ENCODE measurements at places on chromosomes 13 and 19.

DNA sequence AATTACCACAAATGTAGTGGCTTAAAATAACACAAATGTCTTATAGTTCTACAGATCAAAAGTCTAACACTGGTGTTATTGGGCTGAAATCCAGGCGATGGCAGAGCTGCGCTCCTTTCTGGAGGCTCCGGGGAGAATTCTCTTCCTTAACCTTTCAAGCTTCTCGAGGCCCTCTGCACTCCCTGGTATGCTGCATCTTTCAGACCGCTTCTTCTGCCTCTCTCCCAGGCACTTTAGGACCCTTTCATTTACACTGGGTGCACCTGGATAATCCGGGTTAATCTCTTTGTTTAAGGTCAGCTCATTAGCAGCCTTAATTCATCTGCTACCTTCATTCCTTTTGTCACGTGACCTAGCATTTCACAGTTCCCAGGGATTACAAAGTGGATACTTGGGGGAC, 211.3 kb upstream of the RFC3 start:
- no peak for DNase-seq

DNA sequence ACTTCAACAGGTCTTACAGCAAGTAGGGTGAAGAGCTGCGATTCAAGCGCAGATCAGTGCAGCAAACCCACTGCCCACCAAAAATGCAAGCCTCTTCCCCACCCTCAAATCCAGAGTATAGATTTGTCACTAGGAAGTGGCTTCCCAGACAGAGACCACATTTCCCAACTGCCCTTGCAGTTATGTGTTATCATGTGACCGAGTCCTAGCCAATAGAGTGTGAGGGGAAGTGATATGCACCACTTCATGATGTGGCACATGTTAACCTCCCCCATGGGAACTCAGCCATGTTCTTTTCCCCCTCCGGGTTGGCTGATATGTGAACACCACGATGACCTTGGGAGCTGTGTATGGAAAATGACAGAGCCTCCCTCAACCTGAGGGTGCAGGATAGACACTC, 50.8 kb downstream of the MBD3L2B start:
- DNase-seq: no peak

- DNase-seq: peak; percentile 73
Measured at GRCh38 chr13:41458761-41459431, 1.5 kb downstream of the RGCC start.

GRCh38 chr19:4811328-4812131, 20.0 kb downstream of the TICAM1 start:
- DNase-seq: peak; percentile 77

GRCh38 chr13:104759069-104759468, 1692.9 kb upstream of the SLC10A2 start:
- DNase-seq: no peak

DNA sequence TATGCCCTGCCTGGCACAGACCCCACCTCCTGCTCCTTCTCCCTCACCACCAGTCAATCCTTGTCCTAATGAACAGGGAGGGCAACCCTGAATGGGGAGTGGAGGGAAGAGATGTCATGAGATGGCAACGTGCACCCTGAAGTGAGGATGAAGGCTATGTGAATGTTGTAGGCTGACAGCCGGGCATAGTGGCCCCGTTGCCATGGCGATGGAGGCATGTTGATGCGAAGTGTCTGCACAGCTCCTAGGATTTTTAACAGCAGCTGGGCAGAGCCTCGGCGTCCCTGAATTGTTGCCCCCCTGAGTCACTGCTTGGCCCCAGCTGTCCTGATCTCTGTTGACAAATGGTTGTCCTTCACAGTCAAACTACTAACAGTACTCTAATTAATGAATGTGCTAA, 4.8 kb upstream of the ALOX5AP start:
- no peak for DNase-seq

DNA sequence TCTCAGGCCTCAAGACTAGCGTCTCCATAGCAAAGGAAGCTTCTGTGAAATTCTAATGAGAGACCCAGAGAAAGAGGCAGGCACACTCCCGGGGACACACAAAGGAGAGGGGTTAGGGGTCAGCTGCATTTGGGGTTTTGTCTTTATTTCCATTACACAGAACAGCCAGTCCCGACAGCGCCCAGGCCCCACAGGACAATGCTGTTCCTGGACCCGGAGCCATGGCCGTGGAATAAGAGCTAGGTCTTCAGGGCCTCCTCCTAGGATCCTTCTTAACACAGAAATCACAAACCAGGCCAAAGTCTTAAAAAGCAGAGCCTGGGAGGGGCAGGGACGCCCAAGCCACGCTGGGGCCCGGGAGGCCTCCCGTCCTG, 22.8 kb downstream of the KCTD15 start:
- DNase-seq: no peak

DNA sequence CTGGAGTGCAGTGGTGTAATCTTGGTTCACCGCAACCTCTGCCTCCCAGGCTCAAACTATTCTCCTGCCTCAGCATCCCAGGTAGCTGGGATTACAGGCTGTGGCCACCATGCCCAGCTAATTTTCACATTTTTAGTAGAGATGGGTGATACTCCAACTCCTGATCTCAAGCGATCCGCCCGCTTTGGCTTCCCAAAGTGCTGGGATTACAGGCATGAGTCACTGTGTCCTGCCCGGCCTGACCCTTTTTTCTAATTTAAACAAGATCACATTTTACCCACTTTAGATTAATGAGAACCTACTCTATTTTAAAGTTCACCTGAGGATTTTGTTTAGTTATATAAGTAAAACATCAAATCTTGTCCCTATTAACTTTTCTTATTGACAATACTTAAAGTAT, 91.8 kb upstream of the POSTN start:
- DNase-seq: no peak

GRCh38 chr19:51783372-51783771, 11.6 kb upstream of the FPR3 start:
- DNase-seq: no peak

DNA sequence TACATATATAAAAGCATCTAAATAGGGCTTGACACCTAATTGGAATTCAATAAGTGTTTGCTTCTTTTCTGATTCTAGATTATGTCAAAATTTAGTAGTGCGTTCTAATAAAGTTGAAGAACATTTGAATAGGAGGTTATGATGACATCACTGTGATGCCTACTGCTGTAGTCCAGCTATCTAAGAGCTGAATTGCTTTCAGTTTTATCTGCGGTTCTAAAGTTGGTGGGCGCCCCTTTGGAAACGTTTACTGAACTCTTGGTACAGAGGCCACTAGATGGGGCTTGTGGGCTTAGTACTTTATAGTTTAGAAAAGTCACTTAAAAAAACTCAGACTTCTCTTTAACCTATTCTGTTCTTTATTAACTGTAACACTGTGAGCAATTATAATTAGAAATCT, 776.9 kb downstream of the GPC5 start:
- no peak for DNase-seq

- DNase-seq: peak; percentile 59
Measured at GRCh38 chr19:12723641-12724426, at the start of gene TNPO2. TNPO2 (minus strand) TSS chr19:12723932; CDS start chr19:12720977, 2,955 bp downstream.

- DNase-seq: no peak
Measured at GRCh38 chr19:35555301-35556005, 8.0 kb downstream of the ATP4A start.

DNA sequence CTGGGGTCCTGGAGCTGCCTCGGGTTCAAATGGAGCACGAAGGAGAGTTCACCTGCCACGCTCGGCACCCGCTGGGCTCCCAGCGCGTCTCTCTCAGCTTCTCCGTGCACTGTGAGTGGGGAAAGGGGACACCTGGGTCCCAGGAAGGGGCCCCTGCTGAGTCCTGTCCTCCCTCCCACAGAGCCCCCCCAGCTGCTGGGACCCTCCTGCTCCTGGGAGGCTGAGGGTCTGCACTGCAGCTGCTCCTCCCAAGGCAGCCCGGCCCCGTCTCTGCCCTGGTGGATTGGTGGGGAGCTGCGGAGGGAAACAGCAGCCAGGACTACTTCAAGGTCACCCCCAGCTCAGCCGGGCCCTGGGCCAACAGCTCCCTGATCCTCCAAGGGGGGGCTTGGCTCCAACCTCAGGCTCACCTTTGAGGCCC, 11.0 kb upstream of the SIGLEC11 start:
- no peak for DNase-seq

GRCh38 chr13:94329754-94330551, 149.5 kb downstream of the DCT start:
- no peak for DNase-seq

GRCh38 chr19:51365965-51366388, at the start of gene ETFB:
ETFB (minus strand) TSS chr19:51366388; CDS start chr19:51366326, 62 bp downstream.
- DNase-seq: no peak

DNA sequence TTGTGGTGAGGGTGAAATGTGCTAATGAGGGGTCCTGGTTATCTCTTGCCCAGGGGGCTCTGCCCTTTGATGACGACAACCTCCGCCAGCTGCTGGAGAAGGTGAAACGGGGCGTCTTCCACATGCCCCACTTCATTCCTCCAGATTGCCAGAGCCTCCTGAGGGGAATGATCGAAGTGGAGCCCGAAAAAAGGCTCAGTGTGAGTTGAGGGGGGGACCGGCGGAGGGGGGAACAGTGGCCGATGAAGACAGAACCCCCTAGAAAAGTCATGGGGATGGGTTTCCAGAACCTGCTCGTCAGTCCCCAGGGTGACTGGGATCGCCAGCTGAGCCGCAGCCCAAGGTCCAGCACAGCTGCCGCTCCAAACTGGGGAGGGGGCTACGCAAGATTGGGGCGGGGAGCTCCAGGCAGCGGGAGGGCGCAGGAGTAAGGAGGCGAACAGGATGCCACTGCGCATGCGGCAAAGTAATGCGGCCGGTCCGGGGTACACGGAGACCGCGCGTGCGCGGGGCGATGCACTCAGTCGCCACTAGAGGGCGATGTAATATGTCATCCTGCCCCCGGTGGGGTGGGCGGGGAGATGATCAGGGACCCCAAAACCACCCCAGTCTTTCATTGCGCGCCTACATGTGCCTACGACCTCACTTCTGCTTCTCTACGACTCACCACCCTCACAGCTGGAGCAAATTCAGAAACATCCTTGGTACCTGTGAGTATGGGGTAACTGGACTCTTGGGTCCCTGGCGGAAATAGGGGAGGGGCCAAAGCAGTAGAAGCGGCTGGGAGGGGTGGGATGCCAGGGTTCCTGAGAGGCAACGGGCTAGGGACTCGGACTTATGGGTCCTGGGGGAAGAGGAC, 17.9 kb downstream of the BRSK1 start:
- DNase-seq: peak; percentile 88

GRCh38 chr19:17996826-17997316, 11.1 kb upstream of the ARRDC2 start:
- DNase-seq: peak; percentile 78
